Ecto neural progenitor cell (in vitro differentiated cells): ENCODE measurements at places on chromosomes 16 and 17.

DNA sequence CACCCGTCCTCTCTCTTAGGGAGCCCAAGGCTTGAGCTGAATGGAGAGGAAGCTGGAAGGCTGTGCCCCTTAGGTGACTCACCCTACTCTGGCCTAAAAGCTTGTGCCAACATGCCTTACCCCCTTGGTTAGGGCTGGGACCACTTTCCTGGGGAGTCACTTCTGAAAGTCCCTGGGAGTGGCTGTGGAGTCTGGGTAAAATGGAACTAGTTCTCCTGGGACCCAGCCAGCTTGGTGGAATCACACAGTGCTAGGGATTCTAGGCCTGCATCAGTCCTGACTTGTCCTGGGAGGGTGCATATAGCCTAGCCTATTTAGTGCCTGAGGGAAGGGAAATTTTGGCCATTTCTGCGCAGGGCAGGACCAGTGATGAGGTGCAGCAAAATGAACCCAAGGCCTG, 10.5 kb downstream of the MMP28 start:
- DNase-seq, result no peak

GRCh38 chr16:2058872-2059271, 11.1 kb downstream of the TSC2 start:
- DNase-seq, result no peak

- DNase-seq, result peak; percentile 32
These were observed 15.1 kb downstream of the GPR179 start for GRCh38 chr17:38328620-38329019.

DNA sequence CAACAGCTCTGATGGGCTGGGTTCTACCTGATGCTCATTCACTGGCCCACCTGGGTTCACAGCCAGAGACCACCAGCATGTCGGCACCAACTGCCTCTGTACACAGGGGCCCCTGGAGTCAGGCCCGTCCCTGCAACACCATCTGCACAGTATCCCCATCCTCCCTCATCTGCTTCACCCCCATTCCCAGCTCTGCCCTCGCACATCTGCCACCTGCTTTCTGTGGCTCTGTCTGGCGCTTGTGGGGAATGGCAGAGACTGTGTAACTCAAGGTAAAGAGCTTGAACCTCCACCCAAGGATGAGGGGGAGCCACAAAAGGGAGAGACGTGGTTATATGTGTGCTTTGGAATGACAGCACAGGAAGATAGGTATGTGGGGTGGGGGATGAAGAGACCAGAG, 27.2 kb downstream of the SMPD3 start:
- DNase-seq, result no peak

- no peak for DNase-seq
These were observed 56.8 kb upstream of the ARL4D start for GRCh38 chr17:43341715-43342588.

DNA sequence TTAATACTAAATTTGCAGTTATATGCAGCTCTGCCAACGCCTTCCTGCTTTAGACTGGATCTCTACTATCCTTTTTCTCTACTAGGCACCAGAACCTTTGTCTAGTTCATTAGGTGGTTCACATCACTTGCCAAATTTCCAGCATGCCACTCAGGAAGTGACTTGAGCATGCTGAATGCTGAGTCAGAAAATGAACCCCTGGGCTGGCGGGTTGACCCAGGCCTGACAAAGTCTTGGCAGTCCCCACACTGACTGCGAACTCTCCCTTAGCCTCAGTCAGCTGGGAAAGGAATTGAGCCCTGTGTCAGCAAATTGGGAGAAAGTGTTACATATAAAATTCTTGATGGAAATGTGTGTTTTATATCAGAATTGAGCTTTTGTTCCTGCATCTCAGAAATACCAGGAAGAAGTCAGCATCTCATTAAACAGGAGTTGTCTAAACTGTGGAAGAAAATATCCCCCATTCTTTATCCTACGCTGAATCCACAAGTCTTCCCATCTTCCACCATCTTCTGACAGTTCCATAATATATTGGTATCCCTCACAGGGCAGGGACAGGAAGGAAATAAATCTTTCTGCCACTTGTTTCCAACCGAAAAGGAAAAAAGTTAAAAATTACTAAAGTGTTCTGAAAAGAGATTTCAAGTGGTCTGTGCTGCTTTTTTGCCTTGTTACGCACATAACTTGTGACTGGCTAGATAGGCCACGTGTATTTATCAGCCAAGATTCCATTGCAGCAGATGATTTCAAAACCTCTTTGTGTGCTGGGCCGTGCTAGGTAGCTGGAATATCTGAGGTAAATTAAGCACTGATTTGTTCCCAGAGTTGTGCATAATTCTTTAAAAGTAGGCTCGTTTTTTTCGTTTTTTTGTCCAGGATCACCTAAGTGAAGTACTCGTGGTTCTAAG, 16.7 kb upstream of the SLC12A3 start:
- DNase-seq, result no peak

DNA sequence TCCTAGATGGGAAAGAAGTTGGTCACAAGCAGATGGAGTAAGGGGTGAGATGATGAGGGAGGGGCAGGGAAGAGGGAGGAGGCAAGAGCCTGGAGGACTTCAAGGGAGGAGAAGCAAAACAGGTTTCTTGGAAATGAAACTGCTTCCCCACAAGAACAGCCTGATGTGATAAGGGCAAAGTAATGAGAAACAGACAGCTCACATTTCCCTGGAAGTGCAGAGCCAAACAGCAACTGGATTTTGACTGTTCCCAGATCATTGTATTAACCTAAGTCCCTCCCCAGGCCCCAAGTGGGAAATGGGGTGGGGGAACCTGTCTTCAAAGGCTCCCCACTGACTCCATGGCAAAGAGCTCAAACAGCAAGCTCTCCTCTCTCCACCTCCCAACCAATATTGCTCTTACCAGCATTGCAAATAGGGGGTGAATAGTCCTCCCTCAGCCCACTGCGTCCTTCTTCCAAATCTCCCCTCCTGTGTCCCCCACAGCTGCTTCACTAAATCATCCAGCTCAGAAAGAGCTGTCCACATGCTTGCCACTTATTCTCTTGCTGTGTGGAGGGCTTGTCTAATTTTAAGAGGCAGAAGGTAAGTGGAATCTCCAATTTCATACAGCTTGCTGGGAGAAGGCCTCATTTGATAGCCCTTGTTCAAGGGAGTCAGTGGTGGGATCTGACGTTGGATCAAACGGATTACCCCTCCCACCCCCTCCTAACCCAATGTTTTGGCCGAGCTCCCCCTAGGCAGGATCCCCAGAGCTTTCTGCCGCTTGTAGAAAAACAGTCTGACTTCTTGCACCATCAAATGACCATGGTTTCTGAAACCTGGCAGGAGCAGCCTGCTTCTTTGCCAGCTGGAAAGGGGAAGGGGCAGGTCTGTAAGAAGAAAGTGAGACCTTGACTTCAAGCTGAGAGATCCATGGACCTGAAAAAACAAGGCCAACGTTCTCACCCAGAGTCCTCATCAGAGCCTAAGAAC, 56.3 kb upstream of the SMIM36 start:
- DNase-seq, result no peak

DNA sequence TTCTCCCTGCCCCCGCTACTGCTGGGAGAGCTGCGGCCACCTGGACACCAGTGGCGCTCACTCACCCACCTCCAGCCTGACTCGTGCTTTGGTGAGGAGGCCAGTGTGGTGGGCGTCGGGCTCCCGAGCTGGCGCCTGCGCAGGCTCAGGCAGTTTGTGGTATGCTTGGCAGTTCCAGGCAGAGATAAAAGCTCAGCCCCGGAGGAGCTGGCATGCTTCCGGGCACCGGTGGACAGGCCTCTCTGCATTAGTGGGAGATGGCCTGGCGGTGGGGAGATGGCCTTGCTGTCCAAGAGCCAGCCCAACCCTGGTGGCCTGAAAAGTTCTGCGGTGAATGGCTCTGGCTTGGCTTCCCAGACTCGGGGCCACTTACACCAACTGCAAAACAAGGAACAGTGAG, 4.1 kb downstream of the ADGRG1 start:
- no peak for DNase-seq

- DNase-seq, result no peak
These were observed 23.7 kb downstream of the ARSG start for GRCh38 chr17:68314916-68315535.

DNA sequence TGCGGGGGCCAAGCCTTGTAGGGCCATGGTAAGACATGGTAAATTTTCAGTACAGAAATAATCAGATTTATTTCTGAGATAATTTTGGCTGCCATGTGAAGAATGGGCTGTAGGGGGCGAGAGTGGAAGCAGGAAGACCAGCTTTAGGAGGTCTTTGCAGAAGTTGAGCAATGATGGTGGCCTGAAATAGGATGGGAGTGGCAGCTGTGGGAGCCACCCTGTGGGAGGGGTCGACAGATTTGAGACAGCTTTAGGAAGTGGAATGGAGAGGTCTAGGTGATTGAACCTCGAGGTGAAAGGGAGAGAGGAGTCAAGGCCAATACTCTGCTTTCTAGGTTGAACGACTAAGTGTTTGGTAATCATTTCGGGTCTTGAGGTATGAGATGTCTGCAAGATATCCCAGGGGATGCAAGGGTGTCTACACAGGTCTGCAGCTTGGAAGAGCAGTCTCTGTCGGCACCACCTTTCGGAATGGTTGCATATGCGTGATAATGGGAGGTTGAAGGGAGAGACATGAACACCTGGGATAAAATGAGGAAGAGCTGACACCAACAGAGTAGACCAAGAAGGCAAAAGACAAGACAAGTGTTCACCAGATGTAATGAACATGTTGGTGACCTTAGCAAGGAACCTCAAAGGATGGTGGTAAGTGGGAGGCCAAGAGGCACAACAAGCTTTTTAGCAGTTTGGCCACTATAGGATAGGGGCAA, 4.2 kb upstream of the ATXN7L3 start:
- DNase-seq, result peak; percentile 71
